ENCODE measurements at places on chromosomes 6 and 20.
A peak's percentile ranks its signal among the peaks of the same experiment; 100 is the strongest.

DNA sequence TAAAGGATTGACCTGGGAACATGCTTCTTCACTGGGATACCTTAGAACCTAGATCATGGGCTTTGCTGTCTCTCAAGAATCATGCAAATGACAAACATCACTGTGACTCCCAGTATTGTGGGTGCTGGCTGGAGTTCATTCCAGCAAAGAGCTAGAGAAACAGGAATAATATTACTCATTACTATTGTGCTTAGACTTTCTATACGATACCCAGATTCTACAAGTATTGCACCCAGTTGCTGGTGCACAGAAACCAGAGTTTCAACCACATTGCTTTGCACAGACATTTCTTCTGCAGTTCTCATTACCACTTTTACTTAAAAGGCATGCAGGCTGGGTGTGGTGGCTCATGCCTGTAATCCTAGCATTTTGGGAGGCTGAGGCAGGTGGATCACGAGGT, 220.4 kb upstream of the ZNF217 start:
- no peak for DNase-seq

- no peak for DNase-seq
These were observed 2.8 kb upstream of the RNASET2 start for GRCh38 chr6:166958926-166959861.

GRCh38 chr6:157513004-157513603, 132.1 kb downstream of the ZDHHC14 start:
- no peak for DNase-seq

DNA sequence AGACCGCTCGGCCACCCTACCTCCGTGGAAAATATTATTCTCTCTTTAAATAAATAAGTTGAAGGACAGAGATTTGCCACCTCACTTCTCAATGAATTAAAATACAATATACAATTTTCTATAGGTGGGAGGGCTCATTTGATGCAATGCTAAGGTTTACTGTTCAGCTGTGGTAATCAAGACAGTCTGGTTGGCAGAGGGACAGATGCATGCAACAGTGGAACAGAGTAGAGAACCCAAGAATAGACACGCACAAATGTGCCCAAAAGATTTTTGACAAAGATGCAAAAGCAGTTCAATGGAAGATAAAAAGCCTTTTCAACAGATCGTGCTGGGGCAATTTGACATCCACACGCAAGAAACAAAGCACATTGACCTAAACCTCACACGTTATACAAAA, 145.2 kb downstream of the CEBPB start:
- no peak for DNase-seq

DNA sequence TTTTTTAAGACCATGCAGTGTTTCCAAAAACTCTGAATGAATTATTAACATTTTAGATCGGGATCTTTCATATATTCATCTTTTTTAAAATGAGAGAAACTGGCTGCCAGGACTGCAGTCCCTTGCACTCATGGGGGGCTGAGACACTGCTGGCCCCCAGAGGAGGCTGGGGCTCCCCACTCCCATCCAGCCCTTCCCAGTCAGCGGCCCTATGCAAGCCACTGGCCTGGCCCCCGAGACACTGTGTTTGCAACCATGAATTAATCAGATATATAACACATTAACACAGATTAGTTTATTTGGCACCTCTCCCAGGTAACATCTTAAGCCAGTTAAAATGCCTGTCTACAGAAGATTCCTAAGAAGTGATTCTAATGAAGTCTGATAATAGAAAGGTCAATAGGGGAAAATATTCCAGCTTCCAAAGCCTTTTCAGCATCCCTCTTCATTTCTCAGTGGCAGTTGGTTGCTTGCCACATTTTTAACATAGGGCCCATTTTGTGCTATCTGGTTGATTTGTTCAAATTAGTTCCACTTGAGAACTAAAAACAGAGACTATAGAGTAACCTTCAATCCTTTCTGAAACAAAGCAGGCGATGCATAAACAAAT, 184.4 kb upstream of the FBXL4 start:
- DNase-seq: no peak

- no peak for DNase-seq
These were observed 30.0 kb upstream of the PHACTR2 start for GRCh38 chr6:143647732-143648131.

DNA sequence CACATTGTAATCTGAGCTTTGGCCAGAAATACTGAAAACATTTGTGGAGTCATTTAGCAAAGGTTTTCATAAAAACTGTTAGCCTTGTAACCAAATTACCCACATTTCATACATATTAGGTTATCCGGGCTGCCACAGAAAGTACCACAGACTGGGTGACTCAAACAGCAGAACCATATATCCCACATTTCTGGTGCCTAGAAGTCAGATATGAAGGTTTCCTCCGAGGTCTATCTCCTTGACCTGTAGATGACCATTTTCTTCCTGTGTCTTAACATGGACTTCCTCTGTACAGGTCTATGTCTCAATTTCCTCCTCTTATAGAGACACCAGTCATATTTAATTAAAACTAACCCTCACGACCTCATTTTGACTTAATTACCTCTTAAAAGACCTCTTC, 49.5 kb upstream of the SMIM28 start:
- no peak for DNase-seq

- DNase-seq: no peak
These were observed 207.9 kb upstream of the LAMP5 start for GRCh38 chr20:9306521-9306920.

DNA sequence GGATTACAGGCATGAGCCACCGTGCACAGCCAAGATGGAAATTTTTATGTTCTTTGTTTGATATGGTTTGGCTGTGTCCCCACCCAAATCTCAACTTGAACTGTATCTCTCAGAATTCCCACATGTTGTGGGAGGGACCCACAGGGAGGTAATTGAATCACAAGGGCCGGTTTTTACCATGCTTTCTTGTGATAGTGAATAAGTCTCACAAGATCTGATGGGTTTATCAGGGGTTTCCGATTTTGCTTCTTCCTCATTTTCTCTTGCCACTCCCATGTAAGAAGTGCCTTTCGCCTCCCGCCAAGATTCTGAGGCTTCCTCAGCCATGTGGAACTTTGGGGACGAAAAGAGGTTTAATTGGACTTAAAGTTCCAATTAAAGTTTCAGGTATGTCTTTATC, 14.6 kb downstream of the EEF1A1 start:
- DNase-seq: no peak

- no peak for DNase-seq
These were observed 344.0 kb downstream of the PLCB1 start for GRCh38 chr20:8476021-8476420.

GRCh38 chr20:568673-569415, 25.3 kb upstream of the CSNK2A1 start:
- DNase-seq: no peak

DNA sequence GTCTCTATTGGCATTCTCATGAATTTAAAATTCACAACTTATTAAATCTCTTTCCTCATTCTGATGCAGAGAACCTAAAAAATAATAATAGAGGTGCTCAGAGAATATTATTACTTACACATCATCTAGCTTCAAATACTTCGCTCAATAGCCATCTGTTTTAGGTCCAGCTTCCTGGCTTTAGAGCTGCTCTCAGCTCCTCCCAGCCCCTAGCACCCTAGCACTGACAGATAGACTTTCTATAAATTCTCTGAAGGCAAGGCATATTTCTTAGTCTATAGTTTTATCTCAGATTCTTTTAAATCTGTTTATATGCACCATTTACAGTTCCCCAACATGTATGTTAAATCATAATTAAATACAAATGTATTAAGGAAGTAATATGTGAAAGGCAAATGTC, 281.3 kb downstream of the PTPRK start:
- DNase-seq: no peak

DNA sequence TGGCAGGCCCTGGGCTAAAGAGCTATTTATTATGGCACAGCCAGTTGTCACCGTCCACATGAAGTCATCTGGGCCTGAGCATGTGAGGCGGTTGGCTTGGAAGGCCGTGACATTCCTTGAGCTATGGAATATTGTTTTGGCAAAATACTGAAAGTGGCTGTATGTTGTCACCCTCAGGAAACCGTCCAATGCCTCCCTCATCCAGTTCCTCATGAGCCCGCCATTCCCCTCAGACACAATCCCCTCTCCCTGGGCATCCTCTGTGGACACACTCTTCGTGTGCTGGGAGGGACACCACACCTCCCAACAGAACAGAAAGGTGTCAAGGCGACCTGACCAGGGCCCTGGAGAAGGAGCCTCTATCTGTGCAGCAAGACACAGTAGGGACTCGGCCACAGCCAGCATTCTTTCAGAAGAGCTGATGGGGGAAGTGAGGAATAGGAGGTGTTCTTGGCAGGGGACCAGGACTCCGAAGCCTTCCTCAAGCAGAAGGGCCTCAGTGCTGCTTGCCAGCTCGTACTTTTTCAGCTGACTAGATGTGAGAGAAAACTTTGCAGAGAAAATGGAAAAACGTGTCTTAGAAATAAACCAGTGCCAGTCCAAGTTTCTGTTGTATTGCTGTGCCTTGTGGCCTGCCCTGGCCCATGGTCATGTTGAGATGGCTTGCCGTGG, 120.5 kb downstream of the SOD2 start:
- DNase-seq: no peak

DNA sequence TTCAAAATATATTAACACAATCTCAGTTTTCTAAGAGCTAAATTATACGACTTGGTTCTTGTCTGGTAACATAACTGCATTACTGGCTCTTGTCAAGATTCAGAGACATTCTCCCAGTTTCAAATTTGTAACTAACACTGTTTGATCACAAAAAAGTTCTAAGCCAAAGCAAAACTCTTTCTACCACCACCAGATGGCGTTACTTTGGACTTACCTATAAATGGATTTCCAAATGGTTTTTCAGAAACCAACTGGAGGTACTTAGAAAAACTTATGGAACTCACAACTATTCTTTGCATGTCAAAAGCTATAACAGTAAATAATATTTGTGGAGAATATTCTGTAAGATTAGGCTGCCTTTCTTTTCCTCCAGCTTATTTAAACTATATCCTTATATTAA, 34.2 kb upstream of the GFRAL start:
- no peak for DNase-seq

DNA sequence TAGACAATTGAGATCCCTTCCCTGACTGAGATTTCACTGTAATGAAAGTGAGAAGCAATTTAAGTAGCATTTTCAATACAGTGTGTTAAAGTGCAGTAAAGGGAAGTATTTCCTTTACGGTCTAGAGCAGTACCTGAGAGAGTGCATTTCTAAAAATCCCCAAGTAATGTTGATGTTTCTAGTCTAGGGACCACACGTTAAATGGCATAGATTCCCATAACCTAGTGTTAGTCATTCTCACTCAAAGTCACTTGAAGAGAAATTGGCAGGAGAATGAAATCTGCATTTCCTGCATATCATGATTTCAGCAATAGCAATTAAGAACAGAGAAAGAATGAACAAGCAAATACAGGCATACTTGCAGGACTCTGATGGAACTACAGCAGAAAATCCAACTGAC, 67.9 kb downstream of the CGA start:
- no peak for DNase-seq

GRCh38 chr6:80566361-80566760, 459.9 kb downstream of the BCKDHB start:
- DNase-seq: no peak

- DNase-seq: no peak
These were observed 1172.2 kb upstream of the CITED2 start for GRCh38 chr6:140546640-140547039.

- DNase-seq: no peak
These were observed 72.1 kb upstream of the PMEPA1 start for GRCh38 chr20:57781901-57782300.

DNA sequence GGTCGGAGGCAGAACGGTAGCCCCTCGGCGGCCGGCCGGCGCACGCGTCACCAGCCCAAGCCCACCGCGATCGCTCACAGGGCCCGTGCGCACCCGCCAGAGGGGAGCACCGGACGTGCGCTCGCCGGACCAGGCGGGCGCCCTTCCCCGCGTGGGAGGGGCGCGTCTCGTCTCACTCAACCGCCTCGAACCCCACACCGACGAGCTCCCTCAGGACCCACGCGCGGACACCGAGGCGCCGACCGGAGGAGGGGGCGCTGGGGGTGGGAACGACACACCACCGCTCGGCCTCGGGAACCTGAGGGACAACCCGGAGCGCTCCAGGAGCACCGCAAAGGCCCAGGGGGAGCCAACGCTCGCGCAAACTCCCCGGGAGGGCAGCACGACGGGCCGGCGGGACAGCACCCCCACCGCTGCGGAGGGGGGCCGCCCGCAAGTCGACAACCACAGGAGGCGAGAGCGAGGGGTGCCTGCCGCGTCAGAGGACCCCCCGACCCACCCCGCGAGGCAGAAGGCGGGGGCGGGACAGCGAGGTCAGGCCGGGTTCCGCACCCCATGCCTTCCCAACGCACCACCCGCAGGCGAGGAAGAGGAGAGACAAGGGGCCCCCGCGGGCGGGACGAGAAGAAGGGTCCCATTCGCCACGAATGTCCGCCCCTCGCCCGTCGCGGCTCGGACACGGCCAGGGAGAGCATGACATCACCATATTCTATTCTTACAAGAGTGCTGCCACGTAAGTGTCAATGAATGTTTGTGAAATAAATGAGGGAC, 512.7 kb upstream of the ZNF337 start:
- peak; percentile 6 for DNase-seq

GRCh38 chr6:166415833-166416347, 33.1 kb upstream of the MPC1 start:
- DNase-seq: no peak

DNA sequence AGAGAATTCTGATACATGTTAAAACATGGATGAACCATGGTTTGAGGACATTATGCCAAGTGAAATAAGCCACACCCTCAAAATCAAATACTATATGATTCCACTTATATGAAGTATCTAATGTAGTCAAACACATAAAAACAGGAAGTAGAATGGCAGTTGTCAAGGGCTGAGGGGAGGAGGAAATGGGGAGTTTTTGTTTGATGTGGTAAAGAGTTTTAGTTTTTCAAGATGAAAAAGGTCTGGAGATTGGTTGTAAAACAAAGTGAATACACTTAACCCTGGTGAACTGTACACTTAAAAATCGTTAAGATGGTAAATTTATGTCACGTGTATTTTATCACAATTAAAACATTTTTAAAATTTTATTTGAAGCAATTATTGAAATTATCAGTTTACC, 127.4 kb upstream of the GRIK2 start:
- peak; percentile 22 for DNase-seq

DNA sequence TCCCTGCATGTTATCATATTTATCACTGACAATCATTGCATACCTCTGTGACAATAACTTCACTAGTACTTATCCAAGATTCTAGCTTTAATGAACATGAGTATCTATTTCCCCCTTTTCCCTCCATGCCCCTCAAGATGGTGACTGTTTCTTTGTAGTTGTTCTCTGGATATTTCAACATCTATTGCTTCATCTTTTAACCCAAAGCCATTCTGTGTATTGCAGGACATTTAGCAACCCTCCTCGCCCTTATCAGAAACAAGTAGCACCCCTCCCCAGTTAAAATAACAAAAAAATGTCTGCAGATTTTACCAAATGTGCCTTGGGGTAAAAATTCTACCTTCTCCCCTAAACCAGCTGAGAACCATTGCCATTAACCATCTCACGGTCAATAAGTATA, 979.8 kb upstream of the MANEA start:
- no peak for DNase-seq

Data from naive thymus-derived CD4-positive, alpha-beta T cell (primary cell).